ENCODE measurements at places on chromosomes 7 and 10.

DNA sequence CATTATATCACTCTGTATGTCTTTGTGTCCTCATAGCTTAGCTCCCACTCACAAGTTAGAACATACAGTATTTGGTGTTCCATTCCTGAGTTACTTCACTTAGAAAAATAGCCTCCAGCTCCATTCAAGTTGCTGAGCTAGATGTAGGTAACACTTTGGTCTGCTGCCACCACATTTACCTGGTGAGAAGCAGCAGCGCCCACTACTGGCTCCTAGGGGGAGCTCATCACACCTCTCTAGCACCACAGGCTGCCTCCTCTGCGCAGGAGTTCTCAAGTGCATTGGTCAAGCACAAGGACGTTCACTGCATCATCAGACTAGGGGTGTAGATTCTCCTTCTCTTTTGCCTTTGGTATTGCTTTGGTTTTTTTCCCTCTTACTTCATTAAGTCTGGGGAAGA lies 530.9 kb upstream of the AUTS2 start:
- no peak for DNase-seq

- no peak for DNase-seq
Observed at GRCh38 chr7:96310110-96310509, 11.8 kb downstream of the SLC25A13 start.

DNA sequence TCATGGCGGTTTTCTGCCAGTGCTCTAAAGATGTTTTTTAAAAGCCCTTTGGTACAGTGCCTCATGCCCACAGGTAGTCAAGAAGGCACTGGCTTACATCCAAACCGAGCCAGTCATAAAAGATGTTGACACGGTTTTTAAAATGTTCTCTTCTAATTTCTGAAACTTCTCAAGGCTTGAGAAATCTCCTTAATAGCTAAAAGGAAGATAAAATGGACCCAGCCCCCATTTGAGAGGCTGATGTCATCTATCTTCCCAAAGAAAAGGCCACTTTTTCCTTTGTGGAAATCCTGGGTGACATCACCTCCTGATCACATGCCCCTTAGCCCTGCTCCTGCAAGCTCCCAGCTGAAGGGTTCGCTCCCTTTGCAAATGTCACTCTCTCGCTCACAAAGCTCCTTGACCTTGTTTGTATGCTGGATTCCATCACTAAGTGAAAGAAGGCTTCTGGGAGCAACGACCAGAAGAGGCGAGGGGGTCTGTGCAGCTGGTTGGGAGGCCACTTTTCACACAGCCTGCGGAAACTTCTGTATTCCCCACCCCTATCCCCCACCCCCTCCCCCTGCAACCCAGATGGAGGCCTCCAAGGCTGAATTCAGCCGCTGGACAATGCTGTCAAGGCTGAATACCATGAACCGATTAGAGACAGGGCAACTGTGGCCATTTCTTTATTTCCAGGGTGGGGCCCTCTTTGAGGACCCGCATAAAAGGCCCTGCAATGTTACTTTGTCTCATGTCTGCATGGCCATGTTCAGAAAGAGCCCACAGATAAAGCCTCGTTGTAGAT lies 122.8 kb downstream of the CUBN start:
- no peak for DNase-seq

- no peak for DNase-seq
Observed at GRCh38 chr10:74924251-74924963, 98.0 kb downstream of the KAT6B start.

DNA sequence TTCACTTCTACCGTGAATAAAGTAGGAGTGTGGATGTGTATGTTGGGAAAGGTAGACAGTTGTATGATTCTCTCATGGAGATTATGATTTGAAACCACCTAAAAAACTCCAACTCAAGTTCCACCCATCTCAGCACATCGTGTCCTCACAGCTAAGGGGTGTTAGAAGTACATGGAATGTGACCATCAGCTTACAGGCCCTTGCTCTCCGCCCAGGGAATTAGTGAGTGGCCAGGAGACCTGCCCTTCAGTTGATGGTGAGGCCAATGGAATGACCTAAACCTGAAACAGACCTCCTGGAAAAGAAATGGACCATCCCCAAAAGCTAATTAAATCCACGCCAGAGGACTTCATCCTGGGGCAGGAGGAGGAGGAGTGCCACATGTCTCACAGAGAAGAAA lies 2.1 kb upstream of the WNT2 start:
- no peak for DNase-seq

GRCh38 chr10:130160775-130161174 lies 24.6 kb downstream of the GLRX3 start:
- DNase-seq, result no peak

GRCh38 chr7:125149151-125149550 lies 219.5 kb upstream of the POT1 start:
- no peak for DNase-seq

DNA sequence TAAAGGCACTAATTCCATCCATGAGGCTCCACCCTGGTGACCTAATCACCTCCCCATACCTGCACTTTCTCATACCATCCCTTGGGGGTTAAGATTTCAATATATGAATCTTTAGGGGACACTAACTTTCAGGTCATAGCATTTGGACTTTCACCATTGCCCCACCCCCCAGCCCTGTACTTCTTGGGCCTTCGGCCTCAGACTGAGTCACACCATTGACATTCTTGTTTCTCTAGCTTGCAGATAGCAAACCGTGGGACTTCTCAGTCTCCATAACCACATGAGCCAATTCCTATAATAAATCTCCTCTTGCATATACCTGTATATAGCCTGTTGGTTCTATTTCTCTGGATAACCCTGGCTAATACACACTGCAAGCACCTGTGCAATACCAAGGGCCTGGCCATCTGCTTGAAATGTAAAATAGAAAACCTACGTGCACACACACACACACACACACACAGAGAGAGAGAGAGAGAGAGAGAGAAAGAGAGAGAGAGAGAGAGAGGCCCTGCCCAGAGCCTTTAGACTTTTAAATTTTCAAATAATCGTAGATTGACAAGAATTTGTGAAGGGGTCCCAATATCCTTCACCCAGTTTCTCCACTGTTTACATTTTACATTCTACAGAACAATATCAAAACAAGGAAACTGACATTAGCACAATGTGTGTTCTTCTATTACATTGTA lies 25.3 kb downstream of the ANXA8 start:
- DNase-seq, result no peak

DNA sequence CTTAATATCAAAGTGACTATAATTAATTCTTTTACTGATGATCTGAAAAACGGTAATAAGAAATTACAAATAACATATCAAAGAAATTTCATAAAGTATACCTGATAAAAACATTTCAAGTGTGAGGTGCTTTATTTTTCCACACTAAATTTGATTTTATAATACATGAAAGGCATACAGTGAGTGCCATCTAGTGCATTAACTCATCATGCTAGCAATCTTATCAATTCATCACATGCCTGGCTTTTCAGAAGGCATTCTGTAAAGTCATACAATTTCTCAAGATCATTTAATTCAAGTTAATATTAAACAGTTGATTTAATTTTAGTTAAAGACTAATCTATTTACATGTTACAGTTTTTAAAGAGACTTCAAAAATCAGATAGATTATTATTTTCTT lies 1020.9 kb downstream of the GATA3 start:
- DNase-seq, result no peak

GRCh38 chr7:831596-832166 lies 595 bp upstream of the SUN1 start:
- DNase-seq, result no peak

All from stimulated activated CD8-positive, alpha-beta memory T cell treated with anti-CD3 and anti-CD28 coated beads, Interleukin-4, amount 100 ng/mL, for 24 hours (primary cell).